ENCODE measurements at places on chromosomes 2 and 18.

- no peak for DNase-seq
These were observed 49.7 kb downstream of the SCN7A start for GRCh38 chr2:166444306-166444705.

- DNase-seq: peak; percentile 16
These were observed 634.1 kb downstream of the TDRD15 start for GRCh38 chr2:21757805-21758430.

- no peak for DNase-seq
These were observed 2.9 kb downstream of the RETREG2 start for GRCh38 chr2:219180961-219181360.

DNA sequence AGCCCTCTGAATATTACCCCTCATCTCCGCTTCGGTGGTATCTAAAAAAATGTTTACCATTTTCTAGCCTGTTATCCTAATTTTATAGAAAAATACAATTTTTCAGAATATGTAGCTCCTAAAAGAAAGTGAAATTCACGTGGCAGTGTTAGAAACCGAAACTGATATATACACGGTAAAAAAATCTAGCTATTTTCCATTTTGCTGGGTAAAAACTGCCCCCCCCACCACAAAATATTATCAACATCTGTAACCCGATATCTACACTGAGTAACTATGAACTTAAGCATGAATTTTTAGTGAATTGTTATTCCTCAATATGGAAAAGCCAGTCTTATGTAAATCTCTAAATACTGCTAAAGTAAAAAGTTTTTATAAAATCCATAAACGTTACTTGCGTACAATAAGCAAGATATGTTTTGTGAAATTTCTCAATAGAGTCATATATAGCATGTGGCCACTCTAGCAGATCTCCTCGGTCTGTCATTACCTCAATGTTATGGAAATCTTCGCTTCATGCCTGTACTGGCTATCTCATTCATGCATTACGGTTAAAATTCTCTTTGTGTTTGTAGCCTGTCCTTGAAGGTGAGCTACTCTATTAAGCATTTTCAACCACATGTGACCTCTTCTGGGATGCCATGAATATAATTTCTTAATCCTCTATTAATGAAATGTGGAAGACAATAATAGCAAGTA lies 524.2 kb downstream of the TRIB2 start:
- no peak for DNase-seq

DNA sequence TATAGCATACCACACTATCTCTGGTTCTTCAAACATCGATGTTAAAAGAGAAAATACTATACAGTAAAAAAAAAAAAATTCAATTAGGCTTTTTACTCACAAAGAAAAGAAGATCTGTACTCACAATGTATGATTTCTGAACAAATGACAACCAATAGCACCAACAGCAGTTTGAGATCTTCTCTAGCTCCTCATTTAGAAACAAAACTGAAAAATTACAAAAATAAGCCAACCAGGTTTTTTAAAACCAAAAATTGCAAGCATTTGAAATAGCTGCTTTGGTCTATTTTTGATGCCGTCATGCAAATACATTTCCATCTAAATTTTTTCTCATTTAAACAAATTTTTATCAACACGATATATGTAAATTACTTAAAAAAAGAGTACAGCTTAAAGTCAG lies 34.3 kb upstream of the RALBP1 start:
- DNase-seq: no peak

DNA sequence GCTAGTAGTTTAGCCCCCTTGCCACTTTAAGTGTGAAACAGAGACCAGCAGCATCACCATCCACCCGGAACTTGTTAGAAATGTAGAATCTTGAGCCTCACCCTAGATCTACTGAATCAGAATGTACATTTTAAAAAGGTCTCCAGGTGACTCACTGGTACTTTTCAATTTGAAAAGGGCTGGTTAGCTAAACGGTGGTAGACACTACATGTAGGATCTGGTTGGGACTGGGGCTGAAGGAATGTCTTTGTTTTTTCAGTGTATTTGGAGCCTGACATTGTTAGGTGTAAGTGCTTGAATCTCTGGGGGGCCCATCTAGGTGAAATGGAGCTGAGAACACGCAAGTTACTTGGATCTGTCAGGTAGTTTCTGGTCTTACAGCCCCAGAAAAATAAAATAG lies 44.0 kb upstream of the XPO1 start:
- DNase-seq: no peak

DNA sequence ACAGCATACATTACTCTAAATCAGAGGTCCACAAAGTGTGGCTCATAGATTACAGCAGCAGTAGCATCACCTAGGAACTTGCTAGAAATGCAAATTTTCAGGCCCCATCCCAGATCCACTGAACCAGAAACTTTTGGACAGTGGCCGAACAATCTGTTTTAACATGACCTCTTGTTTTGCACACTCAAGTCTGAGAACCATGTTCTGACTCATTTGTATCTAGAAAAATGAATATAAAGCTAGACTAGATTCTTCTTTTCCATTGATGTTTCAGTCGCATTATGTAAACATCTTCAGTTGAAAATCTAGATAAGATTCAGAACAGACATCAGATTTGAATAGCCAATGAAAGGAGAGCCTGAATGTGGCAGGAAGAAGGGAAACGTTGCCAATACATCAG lies 608.8 kb downstream of the LRP1B start:
- no peak for DNase-seq

DNA sequence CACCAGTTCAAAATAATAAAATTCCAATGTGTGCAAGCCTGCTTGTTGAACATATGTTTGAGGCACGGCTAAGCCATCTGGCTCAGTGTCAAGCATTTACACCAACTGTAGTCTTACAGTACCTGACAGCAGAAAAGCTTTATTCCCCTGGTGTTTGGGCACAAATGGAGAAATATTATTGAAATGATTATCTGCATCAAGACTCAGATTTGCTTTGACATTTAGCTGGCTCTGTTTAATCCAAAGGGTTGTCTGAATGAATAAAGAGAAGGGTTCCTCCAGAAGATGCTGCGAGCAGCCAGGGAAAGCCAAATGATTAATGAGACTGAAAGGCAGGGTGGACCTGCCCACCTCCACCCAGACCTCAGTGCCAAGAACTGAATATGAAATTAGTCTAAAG lies 393.2 kb upstream of the GALNT5 start:
- DNase-seq: no peak

Data from left hindlimb (tissue), 1 donor.